ENCODE measurements at places on chromosomes 2 and 18. TPM values are rescaled to one million over a fixed set of nuclear protein-coding genes. Genes with fewer than 3 reads are reported as not detected.

The LMAN2L gene
- 24.3 TPM for total RNA-seq

The SAG gene
- not detected for total RNA-seq

The SPATA3 gene
- total RNA-seq = not detected

DNA sequence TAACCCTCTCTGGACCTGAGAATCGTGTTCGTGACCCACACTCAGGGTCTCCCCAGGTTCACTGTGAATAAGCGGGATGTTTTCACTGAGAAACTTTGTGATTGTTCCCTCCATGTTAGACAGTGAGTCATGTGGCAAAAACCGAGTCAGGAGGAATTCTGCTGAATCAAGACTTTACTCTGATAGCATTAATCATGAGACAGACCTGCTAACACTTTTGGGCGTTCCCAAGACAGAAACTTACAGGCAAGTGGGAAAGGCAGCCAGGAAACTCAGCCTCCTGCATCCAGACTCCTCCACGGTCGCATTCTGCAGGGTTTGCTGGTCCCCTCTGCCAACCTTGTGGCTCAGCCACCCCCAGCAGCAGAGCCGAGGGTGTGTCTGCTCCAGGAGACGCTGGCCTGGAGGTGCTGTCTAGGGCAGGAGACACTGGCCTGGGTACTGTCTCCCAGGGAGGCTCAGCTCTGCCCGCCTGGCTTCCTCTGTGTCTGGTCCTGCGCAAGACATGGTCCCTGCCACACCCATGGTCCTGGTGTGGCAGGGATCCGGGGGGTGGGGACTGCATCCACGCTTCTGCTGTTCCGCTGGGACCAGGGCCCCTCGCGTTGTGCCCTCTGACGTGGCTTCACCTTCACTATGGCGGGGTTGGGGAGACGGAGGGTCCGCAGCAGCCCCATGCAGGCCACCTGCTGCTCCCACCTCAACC lies 177.4 kb downstream of the TWIST2 start:
- DNase-seq = no peak

DNA sequence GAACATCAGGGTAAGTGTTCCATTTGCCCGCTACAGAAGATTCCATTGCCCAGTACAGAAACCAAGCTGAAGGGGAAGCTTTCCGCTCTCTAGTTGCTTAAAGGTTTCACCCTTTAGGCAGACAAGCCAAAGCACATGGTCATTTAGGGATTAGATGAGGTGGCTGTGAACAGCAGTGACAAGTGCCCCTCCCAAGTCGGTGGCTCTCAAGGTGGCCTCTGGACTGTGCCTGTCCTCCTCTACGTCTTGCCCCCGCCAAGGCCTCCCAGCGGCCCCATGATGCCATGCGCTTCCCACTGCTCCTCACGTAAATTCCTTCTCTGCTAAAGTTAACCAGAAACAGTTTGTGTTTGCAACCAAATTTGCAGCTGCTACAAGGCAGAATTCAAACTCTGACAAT lies 24.2 kb upstream of the PTPN4 start:
- DNase-seq = no peak

The SRD5A2 gene
- not detected for total RNA-seq

The DTNB gene
- total RNA-seq = 8.1 TPM

The CHST9 gene
- total RNA-seq = 0.34 TPM

DNA sequence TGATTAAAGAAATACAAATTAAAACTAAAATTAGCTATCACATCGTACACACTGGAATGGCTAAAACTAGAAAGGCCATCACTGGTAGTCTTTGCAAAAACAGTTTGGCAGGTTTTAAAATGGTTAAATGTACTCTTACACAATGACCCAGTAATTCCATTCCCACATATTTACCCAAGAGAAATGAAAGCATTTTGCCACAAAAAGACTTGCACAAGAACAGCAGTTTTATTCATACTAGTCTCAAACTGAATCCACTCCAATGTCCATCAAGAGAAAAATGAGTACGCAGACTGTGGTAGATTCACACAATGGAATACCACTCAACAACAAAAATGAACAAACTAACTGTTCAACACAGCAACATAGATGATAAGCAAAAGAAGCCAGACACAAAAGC lies 29.1 kb downstream of the SP140L start:
- no peak for DNase-seq
